ENCODE measurements at places on chromosomes 11 and 22.

DNA sequence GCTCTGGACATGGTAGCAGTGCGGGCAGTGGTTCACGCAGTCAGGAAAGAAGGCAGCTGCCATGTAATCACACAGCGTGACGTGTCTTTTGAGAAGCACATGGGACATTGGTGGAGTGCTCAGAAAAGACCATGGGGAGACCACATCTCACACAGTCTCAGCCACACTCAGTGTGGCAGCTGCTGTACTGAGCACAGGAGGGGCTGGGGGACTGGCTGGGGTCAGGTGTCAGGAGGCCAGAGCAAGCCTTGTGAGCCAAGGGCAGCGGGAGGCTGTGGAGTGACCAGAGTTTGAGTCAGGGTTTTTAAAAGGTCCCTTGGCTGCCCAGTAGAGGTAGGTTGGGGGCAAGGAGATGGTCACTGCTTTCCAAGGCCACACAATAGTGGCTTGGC lies 18.5 kb downstream of the CLDN5 start:
- DNase-seq = no peak

GRCh38 chr11:63897459-63898146 lies 19.4 kb downstream of the RCOR2 start:
- DNase-seq = no peak

DNA sequence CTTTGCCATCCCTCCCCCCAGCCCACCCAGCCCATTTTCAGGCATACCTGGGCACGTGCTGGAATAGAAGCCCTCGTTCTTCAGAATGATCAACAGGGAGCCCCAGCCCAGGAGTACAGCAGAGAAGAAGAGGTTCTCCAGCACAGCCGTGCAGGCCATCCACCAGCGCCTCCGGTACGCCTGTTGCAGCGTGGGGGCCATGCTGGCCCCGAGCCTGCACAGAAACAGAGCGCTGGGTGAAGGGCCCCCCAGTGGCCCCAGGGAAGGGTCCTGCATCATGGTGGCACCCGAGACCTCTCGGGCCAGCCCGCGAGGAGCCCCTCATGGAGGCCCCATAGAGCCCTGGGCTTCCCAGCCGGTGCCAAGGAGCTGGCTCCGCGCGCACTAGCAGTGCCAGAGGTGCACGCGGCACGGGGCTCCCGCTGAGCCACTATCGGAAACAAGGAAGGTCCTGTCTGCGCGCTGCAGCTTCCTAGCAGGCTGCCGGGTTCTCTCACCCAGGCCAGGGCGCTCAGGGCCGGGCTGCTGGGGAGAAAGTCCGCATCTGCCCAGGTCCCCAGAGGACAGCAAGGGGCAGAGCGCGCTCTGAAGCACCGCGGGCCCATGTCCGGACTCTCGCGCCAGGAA lies 1.5 kb downstream of the SLC43A1 start:
- DNase-seq = peak; percentile 49

- DNase-seq = no peak
Measured at GRCh38 chr22:44915441-44915840, 94.4 kb downstream of the PHF21B start.
